ENCODE measurements at places on chromosomes 4 and X. TPM values are rescaled to one million over a fixed set of nuclear protein-coding genes. Genes with fewer than 3 reads are reported as not detected.

- H3K36me3 ChIP-seq: no peaks in the 10 kb centered on the region
- no peaks in the 10 kb centered on the region for H3K27me3 ChIP-seq
- H3K4me3 ChIP-seq: no peak overlapping the region
- DNase-seq: no peak
- no peaks in the 10 kb centered on the region for H3K4me1 ChIP-seq
These were observed 60.3 kb upstream of the PRRG3 start for GRCh38 chrX:151634937-151635336.

- no peak overlapping the region for H3K27ac ChIP-seq
- no peaks in the 10 kb centered on the region for H3K4me1 ChIP-seq
- H3K27me3 ChIP-seq: no peaks in the 10 kb centered on the region
- no peaks in the 10 kb centered on the region for H3K36me3 ChIP-seq
These were observed 24.7 kb downstream of the CYP2U1 start for GRCh38 chr4:107956011-107956410.

DNA sequence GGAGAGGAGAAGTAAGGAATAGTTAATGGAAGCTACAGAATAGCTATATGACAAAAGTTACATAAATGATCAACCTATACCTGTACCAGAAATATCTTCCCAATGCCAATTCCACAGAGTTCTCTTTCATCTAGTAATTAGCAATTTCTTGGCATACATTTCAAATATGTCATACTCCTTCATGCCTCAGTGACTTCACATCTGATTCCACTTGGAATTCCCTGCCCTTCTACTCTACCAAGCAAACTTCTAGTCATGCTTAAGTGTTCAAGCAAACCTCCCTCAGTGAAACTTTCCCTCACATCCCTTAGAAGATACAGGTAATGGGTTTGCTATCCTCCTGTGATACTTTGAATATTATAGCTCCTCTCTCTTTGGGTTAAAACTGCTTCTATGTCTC is 127.1 kb downstream of the KLHL13 start:
- H3K27me3 ChIP-seq: no peaks in the 10 kb centered on the region
- no peak overlapping the region for H3K27ac ChIP-seq
- no peaks in the 10 kb centered on the region for H3K4me1 ChIP-seq
- H3K4me3 ChIP-seq: no peak overlapping the region
- no peaks in the 10 kb centered on the region for H3K36me3 ChIP-seq

GRCh38 chr4:74367656-74368290 is 2.8 kb downstream of the EREG start:
- H3K4me3 ChIP-seq: no peak overlapping the region
- no peak overlapping the region for H3K27ac ChIP-seq
- no peak for DNase-seq

DNA sequence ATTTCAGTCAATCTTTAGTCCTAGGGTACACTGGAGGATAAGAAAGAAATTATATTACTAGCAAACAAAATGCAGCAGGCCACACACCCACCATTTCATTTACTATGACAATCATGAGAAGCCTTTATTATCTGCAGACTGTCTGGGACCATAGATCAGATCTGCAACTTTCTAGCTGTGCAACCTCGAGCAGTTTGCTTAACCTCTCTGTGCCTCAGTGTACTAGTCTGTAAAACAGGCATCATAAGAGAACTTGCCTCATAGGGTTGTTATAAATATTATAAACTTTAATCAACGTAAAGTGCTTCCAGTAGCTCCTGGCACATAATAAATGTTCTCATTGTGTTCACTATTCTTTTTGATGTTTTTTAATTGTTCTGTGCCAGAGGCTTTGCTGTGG is 128.2 kb upstream of the C1QTNF7 start:
- H3K4me1 ChIP-seq: peaks cover 8% of the 10 kb centered on the region
- no peak overlapping the region for H3K4me3 ChIP-seq
- H3K36me3 ChIP-seq: no peaks in the 10 kb centered on the region
- H3K27ac ChIP-seq: no peak overlapping the region
- H3K27me3 ChIP-seq: no peaks in the 10 kb centered on the region

Gene GYPE
- 4.0 TPM for total RNA-seq

All from aorta (tissue), 5 donors.